ENCODE measurements at places on chromosomes 4 and X.
A peak's percentile ranks its signal among the peaks of the same experiment; 100 is the strongest.

GRCh38 chr4:56048383-56048701 is 99.6 kb downstream of the CEP135 start:
- no peak for DNase-seq

DNA sequence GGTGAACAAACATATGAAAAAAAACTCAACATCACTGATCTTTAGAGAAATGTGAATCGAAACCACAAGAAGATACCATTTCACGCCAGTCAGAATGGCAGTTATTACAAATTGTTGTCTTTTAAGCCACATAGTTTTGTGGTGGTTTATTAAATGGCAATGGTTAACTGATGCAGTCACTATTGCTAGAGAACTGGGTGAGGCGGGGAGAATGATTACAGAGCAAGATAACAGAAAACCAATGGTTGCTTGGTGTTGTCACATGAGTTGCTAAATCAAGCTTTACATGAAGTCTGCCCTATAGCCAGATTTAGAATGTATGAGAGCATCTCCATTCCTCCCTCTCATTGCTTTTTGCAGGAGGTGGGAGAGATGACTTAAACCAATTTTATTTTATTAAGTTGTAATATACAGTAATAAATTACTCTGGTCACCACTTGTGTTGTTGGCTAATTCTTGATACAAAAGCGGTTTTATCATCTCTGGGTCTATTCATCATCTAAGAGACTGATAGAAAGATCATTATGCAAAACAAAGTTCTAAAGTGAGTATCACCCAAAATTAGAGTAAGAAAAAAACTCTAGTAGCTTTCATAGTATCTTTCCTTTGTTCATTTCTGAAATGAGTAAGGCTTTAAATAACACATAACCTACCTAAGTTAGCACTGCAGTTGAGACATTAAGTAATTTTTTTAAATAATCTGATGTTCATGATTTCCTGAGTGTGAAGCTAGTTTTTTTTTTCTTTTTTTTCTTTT is 859.5 kb downstream of the STIM2 start:
- DNase-seq = no peak

- no peak for DNase-seq
Observed at GRCh38 chr4:165118256-165118909, 5.7 kb upstream of the TMEM192 start.

- DNase-seq = no peak
Observed at GRCh38 chr4:142222127-142222526, 585.7 kb downstream of the IL15 start.

GRCh38 chrX:11941571-11941970 is 183.5 kb downstream of the MSL3 start:
- DNase-seq = no peak

- DNase-seq = peak; percentile 22
Observed at GRCh38 chr4:26069218-26069617, 155.2 kb downstream of the SMIM20 start.

- no peak for DNase-seq
Observed at GRCh38 chr4:56981795-56982201, 3.1 kb downstream of the POLR2B start.

DNA sequence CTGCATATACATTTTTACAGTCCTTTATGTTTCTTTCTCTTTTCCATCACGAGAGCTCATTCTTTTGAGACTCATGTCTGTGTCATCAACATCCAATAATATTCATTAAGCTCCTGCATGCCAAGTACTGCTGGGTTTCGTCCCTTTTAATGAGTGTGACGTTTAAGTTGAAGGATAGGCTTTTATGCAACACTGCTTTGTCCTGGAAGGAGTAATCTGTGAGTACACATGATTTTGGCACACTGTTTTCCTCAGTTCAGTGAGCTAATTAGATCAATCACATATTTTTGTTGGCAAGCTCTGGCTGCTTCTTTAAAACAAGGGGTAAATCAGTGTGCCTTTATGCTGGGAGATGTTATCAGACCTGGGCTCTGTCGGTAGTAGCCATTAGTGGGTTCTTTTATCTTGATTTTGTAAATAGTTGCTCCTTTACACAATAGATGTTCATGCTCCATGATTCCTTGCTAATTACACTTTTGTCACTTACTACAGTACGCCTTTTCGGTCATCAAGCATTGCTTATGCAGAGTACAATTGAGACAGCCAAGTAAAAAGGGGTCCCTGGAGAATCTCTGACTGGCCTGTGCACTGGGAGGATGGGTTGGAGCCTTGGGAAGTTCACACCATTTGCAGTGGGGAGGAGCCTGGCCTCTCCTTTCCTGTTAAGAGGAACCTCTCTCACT is 132.6 kb downstream of the FHIP1A start:
- DNase-seq = peak; percentile 19

DNA sequence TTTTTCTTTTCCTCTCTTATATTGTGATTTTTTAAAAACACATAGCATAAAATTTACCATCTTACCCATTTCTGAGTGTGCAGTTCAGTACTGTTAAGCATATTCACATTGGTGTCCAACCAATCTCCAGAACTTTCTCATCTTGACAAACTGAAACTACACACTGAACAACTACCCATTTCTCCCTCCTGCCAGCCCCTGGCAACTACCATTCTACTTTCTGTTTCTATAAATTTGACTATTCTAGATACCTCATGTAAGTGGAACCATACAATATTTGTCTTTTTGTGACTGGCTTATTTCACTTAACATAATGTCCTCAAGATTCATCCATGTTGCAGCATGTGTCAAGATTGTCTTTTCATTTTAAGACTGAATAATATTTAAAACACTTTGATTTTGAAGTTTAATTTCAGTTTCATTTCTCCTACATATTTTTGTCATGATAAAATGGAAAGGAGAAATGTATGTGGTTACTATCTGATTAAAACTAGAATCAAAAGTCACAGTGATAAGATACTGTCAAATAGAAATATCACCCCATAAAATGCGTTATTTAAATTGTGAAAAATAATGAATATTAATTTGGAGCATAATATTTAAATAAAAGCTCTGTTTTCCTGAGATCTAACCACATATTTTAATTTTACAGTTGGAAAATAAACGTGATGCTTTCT is 122.8 kb downstream of the DIPK2B start:
- DNase-seq = no peak

DNA sequence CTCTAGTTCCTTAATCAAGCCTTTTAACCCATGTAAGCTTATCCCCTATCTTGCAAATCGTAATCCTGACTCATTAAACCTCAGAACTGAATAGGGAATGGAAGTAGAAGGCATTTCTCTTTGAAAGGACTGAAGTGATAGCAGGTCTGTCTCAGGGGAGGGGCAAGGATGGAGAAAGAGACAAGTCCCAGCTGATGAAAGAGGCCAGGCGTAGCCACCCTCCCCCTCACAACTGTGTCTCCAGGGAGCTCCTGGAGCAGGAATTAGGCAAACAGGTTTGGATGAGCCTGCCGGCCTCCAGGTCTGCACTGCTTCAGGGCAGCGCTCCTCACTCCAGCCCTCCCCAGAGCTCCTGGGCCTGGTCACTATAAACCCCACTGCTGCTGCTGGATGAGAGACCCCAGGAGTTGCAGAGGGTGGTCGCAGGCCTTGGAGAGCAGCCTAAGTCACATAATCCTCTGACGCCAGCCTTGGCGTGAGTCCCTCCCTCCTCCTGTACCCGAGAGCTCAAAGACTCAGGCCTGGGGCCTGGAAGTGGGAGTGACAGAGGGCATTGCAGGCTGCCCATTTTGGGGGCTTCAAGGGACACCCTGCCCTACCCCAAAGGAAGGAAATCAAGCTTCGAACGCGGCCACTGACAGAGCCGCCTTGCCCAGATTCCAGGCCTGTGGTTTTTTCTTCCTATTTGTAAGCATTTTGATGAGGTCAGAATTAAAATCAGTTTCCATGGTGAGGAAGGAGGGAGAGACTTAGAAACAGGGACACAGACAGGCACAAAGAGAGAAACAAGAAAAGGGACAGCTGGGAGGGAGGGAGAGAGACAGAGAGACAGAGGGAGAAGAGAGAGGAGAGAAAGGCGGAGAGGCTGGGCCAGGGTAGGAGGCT is 21.2 kb upstream of the MSX1 start:
- no peak for DNase-seq

DNA sequence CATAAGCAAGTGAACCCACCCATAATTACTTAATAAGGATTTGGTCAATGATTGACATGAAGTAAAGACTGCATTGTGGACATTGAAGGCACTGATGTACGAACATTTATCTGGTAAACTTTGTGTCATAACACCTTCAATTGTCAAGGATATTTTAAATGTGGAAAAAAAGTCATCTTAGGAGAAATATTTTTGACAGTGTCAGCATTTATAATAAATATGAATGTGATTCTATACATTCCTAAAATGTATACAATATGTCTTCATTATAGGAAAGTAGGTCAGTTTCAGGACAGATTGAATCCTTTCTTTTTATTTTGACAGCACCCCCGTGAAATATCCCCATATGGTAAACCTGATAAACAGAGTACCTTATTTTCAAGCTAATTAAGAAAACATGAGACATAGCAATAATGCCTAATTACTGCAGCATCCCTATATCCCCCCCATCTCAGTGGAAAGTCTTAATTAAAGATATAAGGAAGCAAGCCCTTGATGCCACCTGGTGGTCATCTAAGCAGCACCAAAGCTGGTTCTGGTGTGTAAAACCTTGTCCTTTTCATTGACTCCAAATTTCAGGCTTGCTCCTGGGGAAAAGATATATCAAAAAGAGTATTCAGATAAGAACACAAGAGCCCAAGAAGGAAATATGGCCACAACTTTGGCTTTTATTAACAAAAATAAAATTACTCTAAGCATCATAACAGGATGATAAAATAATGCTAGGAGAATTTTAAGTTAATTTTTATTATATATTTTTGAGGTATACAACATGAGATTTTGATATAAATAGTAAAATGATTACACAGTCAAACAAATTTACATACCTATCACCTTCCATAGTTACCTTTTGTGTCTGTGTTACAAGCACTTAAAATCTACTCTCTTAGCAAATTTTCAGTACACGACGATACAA is 379.7 kb downstream of the TLL1 start:
- DNase-seq = peak; percentile 39

GRCh38 chr4:149493492-149493891 is 322.2 kb downstream of the IQCM start:
- no peak for DNase-seq

GRCh38 chr4:55345980-55346850 is at the start of gene SRD5A3:
SRD5A3 (plus strand) TSS chr4:55346242; CDS start chr4:55346337, 95 bp downstream.
- DNase-seq = peak; percentile 91

- DNase-seq = no peak
Observed at GRCh38 chr4:119666653-119667091, 38.1 kb upstream of the PDE5A start.

- DNase-seq = no peak
Observed at GRCh38 chrX:136747003-136747986, 33.4 kb downstream of the ARHGEF6 start.

GRCh38 chrX:124592744-124593143 is 246.4 kb downstream of the SH2D1A start:
- no peak for DNase-seq

DNA sequence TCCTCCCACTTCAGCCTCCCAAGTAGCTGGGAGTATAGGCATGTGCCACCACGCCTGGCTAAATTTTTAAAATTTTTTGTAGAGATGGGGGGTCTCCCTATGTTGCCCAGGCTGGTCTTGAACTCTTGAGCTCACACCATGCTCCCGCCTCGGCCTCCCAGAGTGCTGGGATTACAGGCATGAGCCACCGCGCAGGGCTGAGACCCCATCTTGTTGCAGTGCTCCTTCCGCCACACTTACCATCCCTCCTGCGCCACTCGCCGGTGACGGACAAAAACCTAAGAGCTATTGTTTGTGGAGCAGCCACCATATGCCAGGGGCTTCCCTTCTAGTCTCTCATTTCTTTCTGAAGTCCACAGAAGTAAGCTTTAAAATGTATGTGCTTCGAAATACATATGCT is 34.5 kb downstream of the NSG1 start:
- DNase-seq = no peak

DNA sequence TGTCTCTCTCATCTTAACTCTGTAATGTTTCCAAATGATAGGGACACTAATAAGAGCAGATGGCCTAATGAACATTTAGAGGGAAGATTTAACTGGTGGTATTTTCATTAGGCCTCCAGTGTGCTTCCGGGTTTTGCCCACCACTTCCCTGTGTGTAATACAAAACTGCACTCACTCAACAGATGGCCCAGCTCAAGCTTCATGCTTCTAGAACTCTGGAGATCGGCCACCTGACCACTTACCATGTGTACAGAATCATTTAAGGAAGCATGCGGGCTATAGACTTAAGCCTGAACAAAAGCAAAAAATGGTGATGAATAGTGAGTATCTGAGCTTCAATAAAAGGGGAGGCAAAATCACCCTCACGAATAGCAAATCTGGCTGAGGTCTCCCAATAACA is 89.3 kb downstream of the SH2D1A start:
- DNase-seq = no peak

GRCh38 chrX:110383414-110383813 is 24.8 kb downstream of the RTL9 start:
- DNase-seq = no peak

GRCh38 chr4:8331575-8331955 is 62.0 kb downstream of the HTRA3 start:
- DNase-seq = no peak

GRCh38 chr4:102174719-102175189 is 170.5 kb downstream of the SLC39A8 start:
- no peak for DNase-seq

DNA sequence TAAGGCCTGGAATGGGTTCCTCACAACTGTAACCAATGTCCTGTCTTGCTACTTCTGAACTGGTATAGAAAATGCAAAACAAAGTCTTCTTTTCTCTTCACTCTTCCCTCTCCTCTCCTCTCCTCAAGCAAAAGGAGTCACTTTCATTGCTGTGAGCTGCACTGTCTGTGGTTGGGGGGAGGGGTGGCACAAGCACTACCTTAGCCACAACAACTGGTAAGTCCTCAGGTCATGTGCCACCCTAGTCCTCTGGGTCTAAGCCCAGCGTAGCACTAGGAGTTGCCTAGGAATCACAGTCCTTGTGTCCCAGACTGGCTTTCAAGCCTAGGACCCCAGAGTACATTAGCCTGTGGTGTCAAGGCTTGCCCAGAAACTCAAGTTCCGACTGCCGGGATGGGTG is 859.3 kb upstream of the AMOT start:
- no peak for DNase-seq

GRCh38 chr4:108683479-108683878 is 33.1 kb downstream of the OSTC start:
- peak; percentile 41 for DNase-seq

Data from HT-29 (cell line).